ENCODE measurements at places on chromosomes 5 and 9.
A peak's percentile ranks its signal among the peaks of the same experiment; 100 is the strongest.

DNA sequence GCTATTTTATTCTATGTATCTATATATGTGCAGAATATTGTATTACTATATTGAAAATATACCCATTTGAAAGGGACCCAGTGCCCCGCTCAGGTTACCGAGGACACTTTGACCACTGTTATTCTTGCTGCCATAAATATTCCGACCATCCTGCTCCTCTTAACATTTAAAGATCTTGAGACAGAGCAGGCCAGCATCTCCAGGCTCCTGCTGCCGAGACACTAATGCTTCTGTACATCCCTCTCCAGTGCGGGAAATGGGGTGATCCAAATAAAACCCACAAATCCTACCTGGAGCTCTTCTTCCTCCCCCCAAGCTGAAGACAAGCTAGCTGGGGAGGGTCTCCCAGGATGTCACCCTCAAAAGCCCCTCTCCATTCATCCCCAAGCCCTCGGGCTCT, 3.9 kb downstream of the SH3PXD2B start:
- no peak for DNase-seq

GRCh38 chr9:114033397-114034103, 44.5 kb downstream of the AMBP start:
- DNase-seq, result no peak

DNA sequence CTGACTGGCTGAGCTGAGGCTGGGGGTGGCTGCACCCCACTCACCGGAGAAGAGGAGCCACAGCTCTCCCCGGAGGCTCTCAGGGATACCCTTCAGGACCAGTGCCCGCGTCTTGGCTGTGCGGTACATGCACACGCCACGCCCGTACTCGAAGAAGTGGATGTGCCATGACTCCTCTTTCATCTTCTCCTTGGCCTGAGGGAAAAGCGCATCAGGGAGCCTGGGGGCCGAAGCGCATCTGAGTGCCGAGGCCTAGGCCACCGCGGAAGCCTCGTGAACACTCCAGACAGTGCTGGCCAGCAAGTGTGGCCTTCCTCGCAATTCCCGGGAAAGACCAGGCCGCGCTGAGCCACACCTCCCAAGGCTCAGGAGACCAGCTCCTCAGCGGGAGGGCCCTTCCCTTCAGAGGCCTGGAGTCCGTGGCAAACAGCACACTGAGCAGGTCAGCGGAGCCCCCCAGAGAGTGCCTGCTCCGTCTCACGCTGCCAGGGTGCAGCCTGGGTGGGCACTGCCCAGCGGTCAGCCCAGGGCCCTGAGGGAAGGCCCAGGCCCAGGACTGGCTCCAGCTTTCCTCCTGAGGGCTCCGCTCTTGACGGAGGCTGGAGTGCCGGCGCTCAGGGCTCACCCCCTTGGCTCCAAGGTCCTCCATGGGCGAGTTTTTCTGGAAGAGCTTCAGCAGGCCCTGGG, 20.5 kb upstream of the MRNIP start:
- no peak for DNase-seq

DNA sequence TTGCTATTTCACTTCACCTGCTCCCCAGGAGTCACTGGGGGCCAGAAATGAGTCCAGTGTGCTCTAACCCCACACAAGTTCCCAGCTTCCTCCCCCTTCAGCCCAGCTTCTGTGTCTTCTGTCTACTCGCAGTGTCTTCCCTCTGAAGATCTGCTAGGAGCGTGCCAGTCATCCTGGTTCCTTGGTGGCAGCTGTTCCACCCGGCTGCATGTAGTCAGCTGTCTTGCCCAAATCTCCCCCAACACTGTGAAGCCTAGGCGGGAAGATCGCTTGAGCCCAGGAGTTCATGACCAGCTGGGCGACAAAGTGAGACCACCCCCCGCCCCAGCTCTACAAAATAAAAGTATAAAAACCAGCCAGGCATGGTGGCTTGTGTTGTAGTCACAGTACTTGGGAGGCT, 154.0 kb downstream of the GDNF start:
- DNase-seq, result no peak

DNA sequence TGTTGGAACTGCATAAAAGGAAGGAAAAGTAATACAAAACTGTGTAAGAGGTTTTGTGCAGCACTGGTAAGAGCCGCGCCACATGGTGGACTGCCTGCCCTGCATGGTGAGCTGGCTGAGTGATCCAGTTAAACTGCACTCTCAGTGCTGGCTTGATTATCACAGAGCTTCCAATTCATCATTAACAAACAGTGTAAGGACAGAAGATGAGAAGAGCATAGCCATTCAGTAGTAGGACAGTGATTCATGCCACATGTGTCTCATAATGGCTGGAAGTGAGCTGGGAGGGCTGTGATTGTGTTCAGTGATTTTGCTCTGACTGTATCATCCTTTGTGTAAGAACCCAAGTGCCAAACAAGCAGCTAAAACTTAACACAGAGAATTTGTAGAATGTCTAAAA, 14.1 kb downstream of the ASPN start:
- DNase-seq, result no peak

GRCh38 chr5:38548064-38548759, 8.2 kb downstream of the LIFR start:
- no peak for DNase-seq

DNA sequence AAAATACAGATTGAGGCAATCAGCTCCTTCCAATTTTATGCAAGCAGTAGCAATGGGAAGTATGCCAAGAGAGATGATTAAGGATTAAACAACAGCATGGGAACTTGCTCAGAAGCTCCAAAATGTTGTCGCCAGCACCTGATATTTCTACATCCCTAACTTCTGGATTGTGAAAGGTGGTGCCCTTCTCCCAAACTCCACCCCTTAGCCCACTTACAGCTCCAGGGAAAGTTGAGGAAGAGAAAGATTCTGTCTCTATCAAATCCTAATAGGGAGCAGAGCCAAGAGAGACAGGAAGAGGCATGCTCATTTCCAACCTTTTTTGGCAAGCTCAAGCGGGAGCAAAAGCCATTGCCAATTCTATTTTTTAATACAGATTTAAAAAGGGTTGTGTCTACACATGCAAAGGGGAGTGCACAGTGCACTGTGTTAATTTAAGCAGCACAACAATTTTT, 92.4 kb upstream of the NR3C1 start:
- no peak for DNase-seq

- DNase-seq, result no peak
Observed at GRCh38 chr9:42396318-42396717, 212.9 kb downstream of the SPATA31A6 start.

DNA sequence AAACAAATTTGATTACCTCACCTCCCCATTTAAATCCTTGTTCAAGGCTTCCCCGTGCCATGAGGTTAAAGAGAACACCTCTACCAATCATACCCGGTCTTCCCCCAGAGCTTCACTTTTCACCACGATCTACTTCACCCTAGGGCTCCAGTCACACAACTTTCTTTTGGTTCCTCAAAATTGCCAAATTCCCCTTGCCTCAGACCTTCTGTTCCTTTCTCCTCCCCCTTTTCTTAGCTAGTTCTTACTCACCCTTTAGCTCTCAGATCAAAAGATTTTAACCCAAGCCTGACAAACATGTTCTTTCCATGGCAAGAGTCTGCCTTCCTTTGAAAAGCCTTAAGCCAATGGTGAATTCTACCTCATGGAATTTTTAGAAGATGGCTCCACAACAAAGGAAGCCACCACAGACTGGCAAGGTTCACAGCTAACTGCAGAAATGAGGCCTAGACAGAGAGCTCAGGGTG, 56.7 kb downstream of the MAPKAP1 start:
- no peak for DNase-seq

- DNase-seq, result no peak
Observed at GRCh38 chr9:14417237-14417636, 103.3 kb upstream of the NFIB start.

GRCh38 chr9:95989297-95989696, 113.8 kb downstream of the ERCC6L2 start:
- DNase-seq, result no peak

GRCh38 chr5:138359621-138360020, 7.1 kb downstream of the KDM3B start:
- DNase-seq, result no peak

DNA sequence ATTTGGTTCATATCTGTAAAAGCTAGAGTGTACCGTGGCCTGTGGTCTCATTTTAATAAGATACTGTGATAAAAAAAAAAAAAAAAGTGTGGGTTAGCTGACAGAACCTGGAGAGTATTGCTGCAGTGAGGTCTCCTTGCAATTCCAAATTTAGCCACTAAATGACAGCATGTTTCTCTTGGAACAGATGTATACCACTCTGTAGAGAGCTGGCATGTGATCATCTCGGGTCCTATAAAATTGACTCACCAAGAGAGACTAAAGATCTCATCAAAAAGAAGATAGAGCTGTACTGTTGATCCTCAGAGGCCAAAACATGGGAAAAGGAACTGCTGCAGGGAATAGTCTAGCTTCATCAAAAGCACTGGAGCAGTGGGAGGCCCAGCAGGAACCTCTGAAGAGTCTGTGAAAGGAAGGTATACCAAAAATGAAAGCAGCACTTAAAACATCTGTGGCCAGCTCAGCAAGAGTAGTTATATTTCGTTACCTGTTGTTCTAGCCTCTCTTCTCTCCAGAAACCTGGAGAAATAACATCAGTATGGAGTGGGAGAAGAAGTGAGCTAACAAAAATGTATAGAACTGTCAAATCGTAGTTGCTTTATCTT, 826.8 kb downstream of the EFNA5 start:
- no peak for DNase-seq

GRCh38 chr9:4223312-4223833, 76.5 kb downstream of the GLIS3 start:
- no peak for DNase-seq

DNA sequence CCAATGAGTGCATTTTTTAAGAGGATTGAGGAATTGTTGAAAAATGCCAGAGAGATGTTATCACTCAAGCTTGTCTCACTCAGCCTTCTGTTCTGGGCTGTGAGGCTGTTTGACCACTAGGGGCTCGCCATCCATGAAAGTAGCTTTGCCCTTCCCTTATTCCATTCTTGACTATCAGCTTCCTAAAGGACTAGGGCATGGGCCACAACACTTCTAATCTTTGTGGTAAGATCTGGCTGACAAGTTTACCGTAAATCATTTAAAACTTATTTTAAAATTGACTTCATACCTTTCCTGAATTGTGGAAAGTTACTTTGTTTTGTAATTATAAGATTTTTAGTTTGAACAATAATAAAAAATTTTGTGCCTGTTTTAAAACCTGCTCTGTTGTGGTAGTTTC, 49.5 kb downstream of the TJP2 start:
- DNase-seq, result no peak

DNA sequence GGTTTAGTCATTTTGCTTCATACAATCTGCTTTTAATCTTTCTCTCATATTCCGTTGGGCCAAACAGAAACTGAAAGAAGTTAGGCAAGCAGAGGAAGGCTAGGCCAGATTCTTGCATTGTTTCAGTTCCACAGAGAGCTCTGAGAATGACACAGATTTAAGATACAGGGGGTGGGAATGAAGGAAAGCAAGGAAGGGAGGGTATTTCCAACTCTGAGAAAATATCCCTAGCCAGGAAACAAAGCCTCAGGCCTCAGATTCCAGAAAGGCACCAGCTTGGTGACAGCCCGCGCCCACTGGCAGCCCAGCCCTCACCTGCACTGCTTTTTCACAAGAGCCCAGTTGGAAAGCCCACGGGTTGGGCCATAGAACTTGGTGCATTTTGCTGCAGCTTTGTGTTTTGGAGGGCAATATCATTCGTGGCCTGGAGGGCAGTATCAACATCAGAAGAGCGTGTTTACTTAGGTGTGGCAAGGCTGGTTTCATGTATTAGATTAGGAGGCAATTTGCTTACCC, 63.5 kb downstream of the ENC1 start:
- DNase-seq, result peak; percentile 5

DNA sequence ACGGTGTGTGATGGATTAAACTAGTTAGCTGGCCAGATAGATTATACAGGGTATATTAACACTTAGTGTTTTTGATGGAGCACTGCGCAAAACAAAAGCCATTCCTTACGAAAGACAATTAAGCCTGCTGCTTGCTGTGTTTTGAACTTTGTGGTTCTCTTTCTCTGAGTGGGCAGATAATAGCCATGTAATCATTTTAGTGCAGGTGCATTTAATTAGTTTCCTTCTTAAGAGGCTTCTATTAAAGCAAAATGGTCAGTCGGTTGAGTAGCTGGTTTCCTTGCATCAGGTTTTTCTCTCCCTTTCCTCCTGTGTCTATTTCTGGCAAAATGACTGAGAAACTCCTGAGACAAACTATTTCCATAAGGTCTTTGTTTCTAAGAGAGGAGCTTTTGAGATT, 512.5 kb downstream of the DMAC1 start:
- no peak for DNase-seq

- no peak for DNase-seq
Observed at GRCh38 chr9:4933177-4933576, 51.9 kb upstream of the JAK2 start.

DNA sequence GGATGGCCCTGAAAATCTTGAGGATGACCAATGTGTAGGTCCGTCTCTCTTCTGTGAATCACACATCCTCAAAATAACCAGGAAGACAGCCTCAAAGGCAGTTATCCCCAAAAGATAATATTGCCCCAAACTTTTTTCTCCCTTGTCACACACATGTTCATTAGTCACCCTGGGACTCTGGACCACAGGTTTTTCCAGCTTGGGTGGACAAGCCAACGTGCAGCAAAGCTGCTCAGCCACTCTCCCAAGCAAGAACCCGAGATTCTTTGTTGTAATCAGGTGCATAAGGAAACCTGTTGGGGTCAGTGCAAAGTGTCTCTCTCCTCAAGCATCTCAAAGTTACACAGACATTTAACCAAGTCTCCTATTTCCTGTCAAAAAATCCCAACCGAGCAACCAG, 196.6 kb downstream of the GNA14 start:
- DNase-seq, result no peak
